ENCODE measurements at places on chromosomes 1 and 21.
A peak's percentile ranks its signal among the peaks of the same experiment; 100 is the strongest.

DNA sequence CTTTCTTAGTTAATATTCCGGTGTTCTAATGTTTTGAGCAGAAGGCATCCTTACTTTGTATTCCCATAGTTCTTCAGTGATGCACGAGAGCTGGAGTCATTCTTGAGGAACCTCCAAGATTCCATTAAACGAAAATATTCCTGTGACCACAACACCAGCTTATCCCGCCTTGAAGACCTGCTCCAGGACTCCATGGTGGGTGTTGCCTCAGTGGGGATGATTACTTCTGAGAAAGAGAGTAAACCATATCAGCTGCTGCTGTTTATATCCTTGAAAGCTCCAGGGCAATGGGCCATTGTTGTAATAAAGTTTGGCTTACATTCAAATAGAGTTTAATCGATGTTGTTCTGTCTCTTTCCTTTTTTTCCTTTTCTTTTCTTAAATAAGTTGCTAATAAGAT is 93.1 kb downstream of the MACF1 start:
- DNase-seq: no peak

DNA sequence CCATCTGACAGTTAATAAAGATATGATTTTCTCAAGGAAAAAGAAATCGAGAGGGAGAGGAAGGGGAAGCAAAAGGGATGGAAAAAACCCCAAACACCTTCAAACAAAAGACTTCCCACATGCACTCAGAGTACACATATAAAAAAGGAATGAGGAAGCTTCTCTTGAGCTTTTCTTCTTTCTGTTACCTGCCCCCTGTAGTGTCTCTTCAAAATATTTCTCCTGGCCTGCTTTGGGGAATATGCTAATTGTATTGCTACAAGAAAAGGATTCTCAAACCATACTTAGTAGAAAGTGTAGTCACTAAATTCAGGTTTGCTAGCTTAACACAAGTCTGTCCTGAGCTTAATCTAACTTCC is 58.7 kb downstream of the KIF14 start:
- no peak for DNase-seq

- DNase-seq: no peak
Observed at GRCh38 chr1:158121604-158122254, 59.0 kb upstream of the CD1D start.

DNA sequence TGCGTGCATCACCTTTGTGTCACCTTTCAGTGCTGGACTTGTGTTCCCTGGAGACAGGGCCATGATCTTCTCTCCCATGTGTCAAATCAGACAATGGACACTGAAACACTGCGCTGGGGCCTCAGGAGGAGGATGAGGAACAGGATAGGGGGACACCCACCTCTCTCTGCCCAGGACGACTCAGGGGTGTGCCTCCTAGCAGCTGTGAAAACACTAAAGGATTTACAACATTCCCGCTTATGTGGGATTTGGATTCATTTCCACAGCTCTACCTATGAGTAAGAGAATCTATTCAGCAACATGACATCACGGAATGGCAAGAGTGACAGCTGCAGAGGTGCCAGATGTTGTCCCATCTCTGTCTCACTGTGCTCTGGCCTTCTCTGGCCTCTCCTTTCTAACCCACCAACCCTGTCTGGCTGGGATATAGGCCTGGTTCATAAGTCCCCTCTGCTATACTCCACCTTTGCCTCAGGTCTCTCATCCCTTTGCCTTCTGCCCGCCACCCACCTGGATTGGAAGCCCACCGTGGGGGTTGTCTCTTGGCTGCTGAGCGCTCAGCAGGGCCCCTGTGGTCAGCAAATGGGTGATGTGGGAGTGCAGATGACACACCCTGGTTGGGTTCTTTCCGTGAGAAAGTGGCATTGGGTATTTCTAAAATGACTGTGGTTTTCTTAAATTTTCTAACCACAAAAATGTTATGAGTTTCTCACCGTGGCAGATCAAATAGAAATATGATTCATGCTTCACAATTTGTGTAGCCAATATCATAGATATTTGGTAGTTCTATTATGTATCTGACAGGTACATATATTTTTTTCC is 47.1 kb upstream of the TLR5 start:
- no peak for DNase-seq

DNA sequence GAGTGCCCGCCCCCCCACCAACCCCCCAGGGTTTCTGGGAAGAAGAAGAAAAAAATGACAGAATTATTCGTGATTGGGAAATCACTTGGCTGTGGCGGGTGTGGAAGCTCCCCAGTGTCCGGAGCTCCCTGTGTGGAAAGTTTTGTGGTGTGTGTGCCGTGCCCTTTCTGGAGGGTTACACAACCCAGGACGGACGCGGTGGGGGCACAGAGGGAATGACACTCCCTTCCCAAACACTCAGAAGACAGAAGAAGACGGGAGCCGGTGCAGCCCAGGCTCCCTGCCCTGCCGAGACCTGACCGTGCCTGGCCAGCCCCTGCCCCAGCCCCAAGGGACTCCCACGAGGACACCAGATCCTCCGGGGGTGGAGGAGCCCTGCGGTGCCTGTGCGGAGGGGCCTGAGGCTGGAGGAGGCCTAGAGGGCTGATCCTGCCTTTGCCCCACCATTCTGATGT is 33.0 kb upstream of the ADARB1 start:
- no peak for DNase-seq

DNA sequence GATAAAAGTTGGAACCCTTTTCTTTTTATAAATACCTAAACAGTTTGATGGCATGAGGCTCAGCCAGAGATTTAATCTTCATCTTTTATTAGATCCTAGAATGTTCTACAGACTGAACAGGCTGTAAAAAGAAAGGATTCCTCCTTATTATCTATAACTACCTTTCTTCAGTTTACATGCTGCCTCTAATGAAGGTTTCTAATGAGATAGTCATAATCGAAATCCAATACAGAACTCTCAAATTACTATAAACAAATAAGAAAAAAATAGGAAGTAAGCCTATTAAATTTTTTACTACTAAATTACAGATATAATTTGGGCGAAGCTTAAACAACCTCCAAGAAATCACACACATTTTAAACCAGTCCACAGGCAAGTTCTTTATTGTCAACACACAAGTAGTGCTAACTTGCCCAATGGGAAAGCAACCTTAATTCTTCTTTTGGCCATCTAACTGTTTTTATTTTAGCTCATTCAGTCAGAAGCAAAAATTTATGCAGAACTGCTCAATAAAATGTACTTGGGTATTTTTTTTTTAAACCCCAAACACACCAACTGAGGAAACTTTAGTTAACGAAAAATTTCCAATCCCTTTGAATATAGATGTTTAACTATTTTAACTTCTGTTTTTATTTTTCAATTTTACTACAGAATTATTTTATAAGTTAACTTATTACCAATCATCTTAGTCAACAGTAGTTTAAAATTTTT is 4.8 kb downstream of the WDR26 start:
- no peak for DNase-seq

DNA sequence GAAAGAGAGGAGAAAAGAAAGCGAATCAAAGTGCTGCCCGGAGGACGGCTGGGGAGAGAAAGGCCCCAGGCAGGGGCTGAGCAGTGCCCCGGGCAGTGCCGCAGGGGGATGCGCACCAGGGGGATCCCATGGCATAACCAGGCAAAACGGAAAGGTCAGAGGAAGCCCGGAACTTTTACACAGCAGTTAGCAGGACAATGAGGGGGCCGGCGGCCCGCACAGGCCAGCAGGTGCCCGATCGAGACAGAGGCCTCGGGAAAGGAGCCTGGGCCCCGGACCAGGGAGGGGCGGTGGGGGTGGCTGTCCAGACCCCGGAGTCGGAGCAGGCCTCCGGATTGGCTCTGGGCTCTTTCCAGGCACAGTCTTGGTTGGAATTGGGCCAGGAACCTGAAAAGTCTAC is 86.8 kb downstream of the CASZ1 start:
- DNase-seq: no peak

GRCh38 chr1:37410105-37410504 is 64.3 kb upstream of the ZC3H12A start:
- DNase-seq: no peak

GRCh38 chr1:170436928-170437327 is 95.0 kb upstream of the GORAB start:
- no peak for DNase-seq

- no peak for DNase-seq
Observed at GRCh38 chr21:44437696-44438431, 17.4 kb upstream of the LRRC3 start.

DNA sequence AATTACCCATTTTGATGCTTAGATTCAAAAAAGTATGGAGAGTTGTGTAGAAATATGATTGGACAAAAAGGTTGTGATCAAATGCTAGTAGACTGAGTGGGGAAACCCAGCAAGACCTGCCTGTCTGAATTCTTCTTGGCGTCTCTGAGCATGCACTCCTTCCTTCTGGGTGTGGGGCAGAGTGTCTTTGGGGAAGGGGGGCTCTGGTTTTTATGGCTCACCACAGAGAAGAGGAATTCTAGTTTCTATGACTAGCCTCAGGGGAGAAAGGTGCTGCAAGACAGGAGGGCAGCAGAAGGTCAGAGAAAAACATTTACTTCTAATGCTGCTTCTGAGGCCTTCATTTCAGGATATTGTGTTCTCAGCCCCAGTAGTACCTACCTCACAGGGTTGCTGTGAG is 33.9 kb upstream of the PIGC start:
- DNase-seq: no peak

GRCh38 chr1:98963064-98963758 is 41.5 kb downstream of the PLPPR5 start:
- no peak for DNase-seq

DNA sequence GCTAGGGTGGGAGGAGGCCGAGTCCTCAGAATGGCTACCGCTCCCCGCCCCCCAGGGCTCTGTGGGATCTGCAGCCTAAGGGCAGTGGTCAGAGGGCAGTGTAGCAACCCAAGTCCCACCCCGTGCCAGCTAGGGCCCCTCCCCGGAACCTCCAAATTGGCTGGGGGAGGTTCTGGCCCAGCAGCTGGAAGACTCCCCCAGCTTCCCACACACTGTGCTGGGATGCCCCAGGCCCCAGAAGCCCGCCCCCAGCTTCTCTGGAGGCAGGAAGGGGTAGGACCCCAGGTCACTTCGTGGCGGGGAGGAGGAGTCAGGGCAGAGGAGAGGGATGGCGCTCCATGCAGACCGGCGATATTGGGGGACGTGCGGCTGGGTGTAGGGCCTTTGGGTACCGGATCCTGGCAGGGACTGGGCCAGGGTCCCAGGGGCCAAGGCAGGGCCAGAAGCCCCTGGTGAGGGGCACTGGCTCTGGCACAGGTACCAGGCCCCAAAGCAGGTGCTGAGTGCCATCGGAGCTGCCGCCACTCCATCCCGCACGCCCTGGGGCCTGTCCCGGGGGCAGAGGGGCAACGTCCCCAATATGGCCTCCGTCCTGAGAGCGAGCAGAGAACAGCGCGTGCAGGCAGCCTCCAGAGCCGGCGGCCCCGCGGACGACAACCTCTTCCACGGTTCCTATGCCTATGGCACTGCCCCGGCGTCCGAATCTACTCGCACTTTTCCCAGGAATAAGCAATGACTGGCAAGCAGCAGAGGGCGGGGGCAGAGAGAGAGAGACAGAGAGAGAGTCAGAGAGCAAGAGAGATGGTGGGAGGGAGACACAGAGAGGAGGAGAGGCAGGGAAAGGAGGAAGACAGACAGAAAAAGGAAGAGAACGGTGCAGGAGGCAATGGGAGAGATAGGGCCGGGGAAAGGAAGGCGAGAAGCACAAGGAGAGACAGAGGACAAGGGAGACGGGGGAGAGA is 65.7 kb downstream of the RAP1GAP start:
- DNase-seq: no peak

GRCh38 chr21:46569081-46569480 is 35.8 kb downstream of the S100B start:
- DNase-seq: no peak

- DNase-seq: peak; percentile 71
Observed at GRCh38 chr1:6359216-6360116, 34.1 kb downstream of the ACOT7 start.

DNA sequence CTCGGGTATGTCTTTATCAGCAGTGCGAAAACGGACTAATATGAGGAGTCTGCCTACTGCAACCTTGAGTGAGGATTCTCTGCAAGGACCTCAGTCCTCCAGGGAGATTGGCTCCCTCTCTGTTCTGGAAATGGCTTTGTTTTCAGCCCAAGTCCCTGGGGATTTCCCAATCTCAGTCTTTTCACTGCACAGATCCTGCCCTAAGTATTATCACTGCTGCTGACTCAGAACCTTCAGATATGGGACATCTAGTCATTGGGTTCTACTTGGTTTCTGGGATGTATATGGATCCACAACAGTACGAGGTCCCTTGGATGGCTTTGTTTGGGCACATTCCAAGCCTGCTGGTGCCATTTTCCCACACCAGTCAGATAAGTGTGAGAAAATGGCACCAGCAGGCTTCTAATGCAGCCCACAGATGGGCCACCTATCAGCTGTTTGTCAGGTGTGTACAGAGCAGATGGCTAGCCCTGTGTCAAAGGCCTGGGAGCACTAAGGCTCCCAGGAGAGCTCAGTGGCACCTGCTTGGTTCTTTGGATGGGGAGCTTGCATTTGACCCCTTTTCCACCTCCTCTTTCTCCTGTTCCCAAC is 27.4 kb downstream of the ELF3 start:
- DNase-seq: no peak

DNA sequence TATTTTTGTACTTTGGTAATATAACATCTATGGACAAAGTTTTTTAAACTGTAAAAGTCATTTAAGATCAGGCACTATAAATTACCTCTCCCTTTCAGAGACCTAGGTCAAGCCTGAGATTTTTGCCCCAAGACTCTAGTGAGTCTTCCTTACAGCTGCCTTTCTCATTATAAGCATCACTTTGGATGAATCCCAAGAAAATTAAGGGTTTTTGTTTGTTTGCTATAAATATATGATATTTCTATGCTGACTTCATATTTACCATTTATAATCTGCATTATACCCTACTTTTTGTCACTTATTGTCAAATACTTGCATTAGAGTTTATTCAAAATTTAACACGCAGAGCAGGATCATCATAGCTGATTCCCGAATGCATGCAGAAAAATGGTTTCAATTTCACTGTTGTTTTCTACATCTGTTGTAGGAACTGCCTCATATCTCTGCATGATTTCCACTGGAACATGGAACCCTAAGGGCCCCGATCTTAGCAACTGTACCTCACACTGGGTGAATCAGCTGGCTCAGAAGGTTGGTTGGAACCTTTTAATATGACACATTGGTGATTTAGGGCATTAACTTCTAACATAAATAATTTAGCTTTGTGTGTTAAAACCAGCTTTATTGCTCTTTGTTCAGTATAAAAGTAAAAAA is 150.0 kb downstream of the ADGRL2 start:
- DNase-seq: no peak

- DNase-seq: no peak
Observed at GRCh38 chr1:12272770-12273169, 42.9 kb downstream of the VPS13D start.

- no peak for DNase-seq
Observed at GRCh38 chr1:36133484-36133883, 8.5 kb upstream of the COL8A2 start.
